Natural killer cell (primary cell): ENCODE measurements at places on chromosomes 1 and 21. TPM values are rescaled to one million over a fixed set of nuclear protein-coding genes. Genes with fewer than 3 reads are reported as not detected.

- DNase-seq = no peak
Measured at GRCh38 chr1:40914927-40915569, 52.9 kb upstream of the CITED4 start.

DNA sequence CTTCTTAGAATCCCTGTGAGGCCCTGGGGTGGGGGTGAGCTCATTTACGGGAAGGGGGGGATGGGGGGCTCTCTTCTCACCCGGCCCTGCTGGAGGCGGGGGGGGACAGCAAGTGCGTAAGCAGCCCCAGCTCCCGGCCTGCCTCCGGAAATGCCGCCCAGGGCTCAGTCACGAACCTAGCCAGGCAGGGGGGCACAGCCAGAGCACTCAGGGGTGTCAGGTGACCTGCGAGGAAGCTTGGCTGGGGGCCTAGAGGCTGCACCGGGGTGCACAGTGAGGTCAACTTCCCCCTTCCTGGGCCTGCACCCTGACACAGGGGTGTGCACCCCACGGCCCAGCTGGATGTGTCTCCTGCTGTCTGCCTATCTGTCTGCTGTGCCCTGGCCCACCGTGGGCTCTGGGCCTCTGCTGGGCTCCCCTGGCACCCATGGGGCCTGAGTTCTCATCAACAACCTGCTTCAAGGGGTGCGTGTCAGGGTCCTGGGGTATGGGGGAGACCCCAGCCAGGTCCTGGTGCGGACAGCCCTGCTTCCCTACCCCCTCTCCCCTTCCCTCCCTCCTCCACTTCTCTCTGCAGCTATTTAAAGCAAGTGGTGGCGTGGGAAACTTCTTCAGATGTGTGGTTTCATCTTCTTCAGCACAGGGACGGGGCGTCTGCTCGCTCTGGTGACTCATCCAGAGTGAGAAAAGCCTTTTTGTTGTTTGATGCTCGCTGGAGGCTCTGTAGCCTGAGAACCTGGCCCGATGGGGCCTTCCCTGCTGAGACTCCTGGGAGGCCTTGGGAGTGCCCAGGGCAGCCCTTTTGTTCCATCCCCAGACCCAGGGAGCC, 92.5 kb upstream of the RUNX3 start:
- peak; percentile 99 for DNase-seq

- DNase-seq = peak; percentile 64
Measured at GRCh38 chr1:221740993-221741702, 741 bp downstream of the DUSP10 start.

GRCh38 chr1:208533746-208534598, 289.8 kb upstream of the PLXNA2 start:
- no peak for DNase-seq

DNA sequence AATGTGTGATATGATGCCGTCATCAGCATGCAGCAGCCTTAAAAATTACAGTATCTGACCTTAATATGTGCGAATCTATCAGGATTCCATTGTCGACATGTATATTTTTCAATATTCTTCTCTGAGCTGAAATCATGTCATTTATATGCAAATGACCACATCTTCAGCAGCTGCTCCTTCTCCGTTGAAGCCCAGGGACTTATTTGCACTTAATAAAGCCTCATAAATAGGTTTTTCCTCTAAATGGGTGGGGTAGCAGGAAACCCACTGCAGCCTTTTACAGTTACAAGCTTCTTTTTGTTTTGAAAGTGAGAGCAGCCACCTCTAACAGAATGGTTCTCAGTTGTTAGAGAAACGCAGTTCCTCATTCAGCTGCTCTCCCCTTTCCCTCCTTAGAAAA, 178.8 kb upstream of the ZNF644 start:
- DNase-seq = no peak

- DNase-seq = no peak
Measured at GRCh38 chr21:41403966-41404365, 22.1 kb upstream of the MX1 start.

- DNase-seq = no peak
Measured at GRCh38 chr1:106754957-106755356, 301.5 kb upstream of the PRMT6 start.

DNA sequence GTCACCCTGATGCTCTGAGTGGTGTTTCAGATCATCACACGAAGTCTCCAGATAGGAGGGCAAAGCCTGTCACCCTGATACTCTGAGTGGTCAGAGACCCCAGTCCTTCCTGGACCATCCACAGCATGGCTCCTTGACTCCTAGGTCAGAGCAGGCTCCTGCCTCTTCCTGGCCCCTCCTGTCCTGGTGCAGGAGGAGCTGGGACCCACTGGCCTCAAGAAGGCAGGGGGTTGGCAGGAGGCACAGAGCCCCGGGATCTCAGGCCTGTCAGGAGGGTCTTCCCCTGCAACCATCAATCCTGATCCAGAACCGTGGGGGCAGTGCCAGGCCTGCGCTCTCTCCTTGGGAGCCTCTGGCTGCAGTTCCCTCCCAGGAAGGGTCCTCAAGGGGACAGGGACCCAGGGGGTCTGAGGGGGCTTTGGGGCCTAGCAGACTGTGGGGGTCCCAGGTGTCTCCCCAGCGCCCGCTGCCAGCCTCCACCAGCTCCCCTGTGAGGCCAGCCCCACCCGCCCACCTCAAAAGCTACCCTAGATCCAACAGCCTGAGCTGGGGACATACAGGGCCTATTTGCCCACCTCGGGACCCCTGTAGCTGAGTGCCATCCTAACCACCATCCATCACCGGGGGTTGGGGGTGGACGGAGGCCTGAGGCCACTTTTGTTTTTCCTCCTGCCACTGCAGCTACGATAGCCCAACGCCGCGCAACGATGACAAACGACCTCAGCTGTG, 27.5 kb downstream of the COL6A1 start:
- no peak for DNase-seq

The KIF26B gene
- total RNA-seq = 0.16 TPM

The SPEN gene
- 98.1 TPM for total RNA-seq

The UQCRH gene
- total RNA-seq = 120 TPM

The ROR1 gene
- total RNA-seq = 0.27 TPM

The RGS13 gene
- 0.45 TPM for total RNA-seq

The VAMP4 gene
- total RNA-seq = 20.7 TPM

GRCh38 chr1:4710592-4711415, 56.4 kb downstream of the AJAP1 start:
- no peak for DNase-seq

- DNase-seq = peak; percentile 57
Measured at GRCh38 chr1:159790237-159790917, 9.6 kb downstream of the DUSP23 start.

DNA sequence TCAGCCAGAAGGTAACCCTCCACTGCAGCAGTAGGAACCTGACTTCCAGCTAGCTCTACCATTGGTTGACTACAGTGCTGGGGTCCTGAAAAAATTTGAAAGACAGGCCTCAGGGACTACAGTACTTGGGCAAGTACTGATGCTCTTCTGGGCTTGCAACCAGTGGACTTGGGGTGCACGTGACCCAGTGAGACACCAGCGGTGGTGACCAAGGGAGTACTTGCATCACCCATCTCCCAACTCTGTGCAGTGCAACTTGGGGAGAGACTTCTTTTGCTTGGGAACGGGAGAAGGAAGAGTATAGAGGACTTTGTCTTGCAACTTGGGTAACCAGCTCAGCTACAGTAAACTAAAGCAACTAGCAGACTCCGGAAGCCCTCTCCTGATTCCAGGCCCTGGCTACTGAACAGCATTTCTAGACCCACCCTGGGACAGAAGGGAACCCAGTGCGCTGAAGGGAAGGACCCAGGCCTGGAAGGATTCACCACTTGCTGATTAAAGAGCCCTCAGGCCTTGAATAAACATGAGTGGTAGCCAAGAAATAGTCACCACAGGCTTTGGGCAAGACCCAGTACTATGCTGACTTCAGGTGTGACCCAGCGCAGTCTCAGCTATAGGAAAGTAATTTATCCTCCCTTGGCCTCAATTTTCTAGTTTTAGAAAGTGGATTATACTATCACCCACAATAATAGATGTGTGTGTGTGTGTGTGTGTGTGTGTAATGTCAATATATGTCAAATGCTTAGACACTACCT, 45.6 kb downstream of the TNNI3K start:
- DNase-seq = no peak

- DNase-seq = no peak
Measured at GRCh38 chr1:45148209-45148825, 58.1 kb downstream of the ZSWIM5 start.

The SLAMF9 gene
- not detected for total RNA-seq

- DNase-seq = no peak
Measured at GRCh38 chr1:86175756-86176155, 19.2 kb upstream of the COL24A1 start.

The GREM2 gene
- not detected for total RNA-seq

DNA sequence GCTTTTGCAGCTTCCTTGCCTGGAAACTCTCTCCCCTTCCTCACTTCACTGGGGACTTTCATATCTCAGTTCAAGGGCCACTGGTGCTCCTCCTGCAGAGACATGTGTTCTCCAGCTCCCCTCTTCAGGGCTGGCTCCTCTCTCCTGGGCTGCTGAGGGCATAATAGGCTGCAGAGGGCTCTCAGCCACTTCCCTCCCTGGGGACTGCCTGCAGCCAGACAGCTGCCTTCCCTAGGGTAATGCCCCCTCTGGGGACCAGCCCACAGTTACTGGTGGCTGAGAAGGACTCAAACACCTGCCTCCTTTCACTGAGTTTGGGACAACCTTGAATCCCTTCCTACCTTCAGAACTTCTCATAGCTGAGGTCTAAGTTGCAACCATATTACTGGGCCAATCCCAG, 104.8 kb upstream of the POU3F1 start:
- DNase-seq = no peak

DNA sequence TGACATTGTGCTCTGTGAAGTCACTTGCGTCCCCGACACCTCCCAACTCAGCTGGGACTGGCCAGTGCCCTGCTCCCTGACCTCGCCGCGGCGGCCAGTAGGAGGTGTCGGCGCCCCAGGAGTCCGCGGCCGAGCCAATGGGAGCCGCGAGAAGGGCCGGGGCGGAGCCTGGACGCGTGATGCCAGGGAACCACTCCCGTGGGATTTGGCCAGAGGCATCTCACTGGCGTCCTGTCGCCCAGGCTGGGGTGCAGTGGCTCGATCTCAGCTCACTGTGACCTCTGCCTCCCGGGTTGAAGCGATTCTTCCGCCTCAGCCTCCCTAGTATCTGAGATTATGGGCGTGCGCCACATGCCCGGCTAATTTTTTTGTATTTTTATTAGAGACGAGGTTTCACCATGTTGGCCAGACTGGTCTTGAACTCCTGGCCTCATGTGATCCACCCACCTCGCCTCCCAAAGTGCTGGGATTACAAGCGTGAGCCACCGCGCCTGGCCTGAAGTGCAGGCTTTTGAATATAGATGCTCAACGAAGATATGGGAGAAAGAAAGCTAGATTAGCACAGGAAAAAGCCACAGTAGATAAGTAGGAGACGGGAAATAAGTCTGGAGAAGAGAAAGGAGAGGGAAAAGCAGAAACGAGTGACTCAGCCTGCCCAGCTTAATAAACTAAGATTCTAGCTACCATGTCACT, 38.0 kb downstream of the ZBTB8OS start:
- peak; percentile 54 for DNase-seq

DNA sequence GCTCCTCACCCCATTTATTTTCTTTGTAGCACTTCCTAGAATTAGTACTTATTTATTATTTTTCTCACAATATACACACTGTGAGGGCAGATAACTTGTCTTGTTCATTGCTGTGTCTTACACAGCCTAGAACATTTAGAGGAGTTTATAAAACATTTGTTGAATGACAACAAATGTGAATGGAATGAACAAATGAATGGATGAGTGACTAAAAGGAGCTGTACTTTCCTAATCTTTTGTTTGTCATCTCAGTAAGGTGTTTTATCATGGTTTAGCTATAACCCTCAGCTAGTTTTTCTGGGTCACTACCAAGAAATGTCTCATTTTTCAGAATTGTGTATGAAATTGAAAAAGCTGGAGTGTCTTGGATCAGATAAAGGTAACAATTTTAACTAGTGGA, 239.3 kb upstream of the KCNK2 start:
- DNase-seq = no peak

The UBASH3A gene
- total RNA-seq = 2.0 TPM

The CASQ1 gene
- not detected for total RNA-seq

DNA sequence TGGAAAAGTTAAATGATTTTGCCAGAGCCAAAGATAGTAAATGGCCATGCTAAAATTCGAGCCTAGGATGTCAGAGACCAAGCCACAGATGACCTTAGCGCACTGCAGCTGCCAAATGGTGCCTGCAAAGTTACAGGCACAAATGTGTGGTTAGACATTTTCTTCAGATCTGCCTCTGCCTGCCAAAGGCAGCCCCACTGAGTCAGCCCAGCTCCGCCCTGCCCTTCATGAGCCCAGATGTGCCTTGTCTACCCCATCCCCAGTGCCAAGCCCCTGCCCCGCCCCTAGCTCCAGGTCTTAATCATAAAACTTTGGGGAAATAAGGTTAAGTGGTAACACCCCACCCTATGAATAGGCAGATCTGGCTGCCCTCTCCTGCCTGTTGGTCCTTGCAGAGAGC, 105.9 kb downstream of the DTL start:
- no peak for DNase-seq

The GOLT1A gene
- not detected for total RNA-seq

The EVI5 gene
- 3.9 TPM for total RNA-seq

- no peak for DNase-seq
Measured at GRCh38 chr1:198278943-198279342, 122.1 kb downstream of the NEK7 start.

The LZIC gene
- total RNA-seq = 19.5 TPM

DNA sequence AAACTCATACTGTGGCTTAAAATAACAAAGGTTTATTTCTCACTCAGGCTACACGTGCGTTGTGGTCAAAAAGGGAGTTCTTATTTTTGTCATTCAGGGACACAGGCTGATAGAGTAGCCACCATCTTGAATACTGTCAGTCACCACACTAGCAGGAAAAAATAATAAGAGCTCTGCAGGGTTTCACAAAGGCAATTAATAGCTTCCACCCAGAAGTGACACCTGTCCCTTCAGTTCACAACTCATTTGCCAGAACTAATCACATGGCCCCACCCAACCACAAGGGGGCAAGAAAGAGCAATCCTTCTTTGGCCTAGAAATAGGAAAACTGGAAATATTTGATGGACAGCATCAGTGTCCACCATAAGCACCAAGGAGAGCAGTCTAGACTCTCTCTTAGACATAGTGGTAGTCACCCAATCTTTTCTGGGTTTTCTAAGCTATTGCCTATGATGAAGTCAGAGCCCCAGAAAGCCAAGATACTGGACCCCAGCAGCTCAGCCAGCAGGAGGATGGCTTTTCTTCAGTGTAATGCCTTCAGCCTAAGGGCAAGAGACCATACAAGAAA, 8.2 kb downstream of the HAPLN2 start:
- no peak for DNase-seq
